ENCODE measurements at places on chromosomes 3 and 15.

- DNase-seq, result no peak
Measured at GRCh38 chr3:195239121-195239520, 31.8 kb downstream of the XXYLT1 start.

- DNase-seq, result no peak
Measured at GRCh38 chr3:62228467-62228866, 144.9 kb downstream of the FEZF2 start.

- DNase-seq, result no peak
Measured at GRCh38 chr3:58707390-58707930, 40.9 kb upstream of the FAM3D start.

GRCh38 chr3:124586126-124587052 is 143.9 kb upstream of the UMPS start:
- no peak for DNase-seq

- peak; percentile 51 for DNase-seq
Measured at GRCh38 chr15:52233405-52233804, 42.2 kb upstream of the GNB5 start.

DNA sequence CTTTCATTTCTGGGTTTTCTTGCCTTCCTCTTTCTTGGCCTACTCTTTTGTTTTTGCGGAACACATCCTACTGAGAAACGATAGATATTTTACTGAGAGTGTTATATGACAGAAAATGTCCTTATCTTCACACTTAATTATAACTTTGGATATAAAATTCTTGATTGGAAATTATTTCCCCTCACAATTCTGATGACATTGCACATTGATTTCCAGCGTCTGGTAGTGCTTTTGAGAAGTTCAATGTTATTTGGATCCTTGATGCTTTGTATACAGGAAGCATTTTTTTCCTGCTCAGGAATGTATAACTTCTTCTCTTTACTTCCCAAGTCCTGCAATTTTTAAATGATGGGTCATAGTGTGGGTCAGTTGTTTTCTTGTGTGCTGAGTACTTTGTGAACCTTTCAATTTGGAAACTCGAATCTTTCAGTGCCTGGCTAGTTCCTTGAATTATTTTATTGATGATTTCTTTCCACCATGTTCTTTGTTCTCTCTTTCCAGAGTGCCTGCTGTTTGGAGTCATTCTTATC is 183.9 kb downstream of the PDCD6IP start:
- peak; percentile 53 for DNase-seq

- DNase-seq, result no peak
Measured at GRCh38 chr15:66757521-66757920, 55.5 kb downstream of the SMAD6 start.

- no peak for DNase-seq
Measured at GRCh38 chr3:192062186-192062585, 601.2 kb downstream of the PYDC2 start.

GRCh38 chr3:197366301-197367044 is 68.1 kb upstream of the DLG1 start:
- DNase-seq, result peak; percentile 72

DNA sequence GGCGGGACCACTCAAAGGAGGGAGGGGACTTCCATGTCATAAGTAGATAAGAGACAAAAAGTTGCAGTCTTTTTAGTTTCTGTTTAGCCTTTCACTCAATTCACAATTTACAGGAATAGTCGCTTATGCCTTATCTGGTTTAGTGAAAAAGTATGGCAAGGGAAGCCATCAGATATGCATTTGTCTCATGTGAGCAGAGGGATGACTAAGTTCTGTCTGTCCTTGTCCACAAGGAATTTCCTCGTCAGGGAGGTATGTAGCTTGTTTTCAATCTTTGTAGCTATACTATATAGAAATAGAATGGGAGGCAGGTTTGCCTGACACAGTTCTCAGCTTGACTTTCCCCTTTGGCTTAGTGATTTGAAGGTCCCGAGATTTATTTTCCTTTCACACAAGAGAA is 882.8 kb downstream of the NAALADL2 start:
- DNase-seq, result peak; percentile 73

DNA sequence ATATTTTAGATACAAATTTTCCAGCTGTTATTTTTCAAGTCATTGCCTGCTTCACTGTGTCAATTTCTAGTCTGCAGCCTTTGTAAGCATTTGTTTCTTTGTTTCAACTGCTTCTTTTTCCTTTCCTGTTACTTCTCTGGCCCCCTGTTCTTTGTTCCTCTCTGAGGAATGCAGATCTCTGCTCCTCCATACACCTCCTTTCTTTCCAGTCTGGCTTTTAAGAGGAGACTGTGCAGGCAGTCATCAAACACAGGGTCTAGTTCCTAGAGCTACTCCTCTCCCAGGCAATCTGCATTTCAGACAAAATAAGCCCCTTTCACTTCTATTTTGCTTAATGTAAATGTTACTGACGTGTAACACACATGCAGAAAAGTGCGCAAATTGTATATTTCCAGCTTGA is 502.9 kb downstream of the PDCD6IP start:
- DNase-seq, result no peak

GRCh38 chr3:120524171-120524923 is 71.8 kb upstream of the NDUFB4 start:
- DNase-seq, result peak; percentile 62

GRCh38 chr15:89089316-89090230 is 1.3 kb downstream of the ABHD2 start:
- no peak for DNase-seq

DNA sequence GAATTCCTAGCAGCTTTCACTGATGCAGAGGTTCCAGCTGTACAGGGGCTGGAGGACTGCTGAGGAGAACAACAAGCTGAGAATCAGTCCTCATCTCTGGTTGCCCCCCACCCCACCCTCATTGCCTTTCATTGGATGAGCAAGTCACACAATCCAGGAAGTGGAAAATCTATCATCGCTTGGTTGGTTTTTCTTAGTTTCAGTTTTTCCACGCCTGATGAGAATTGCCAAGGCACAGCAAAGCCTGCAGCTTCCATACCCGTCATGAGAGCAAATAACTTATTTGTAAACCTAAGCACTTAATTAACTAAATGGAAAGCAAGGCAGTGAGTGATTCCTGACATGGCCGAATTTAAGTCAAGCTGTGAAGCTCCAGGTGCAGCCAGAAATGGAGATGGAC is 21.4 kb upstream of the LIPC start:
- DNase-seq, result peak; percentile 44

DNA sequence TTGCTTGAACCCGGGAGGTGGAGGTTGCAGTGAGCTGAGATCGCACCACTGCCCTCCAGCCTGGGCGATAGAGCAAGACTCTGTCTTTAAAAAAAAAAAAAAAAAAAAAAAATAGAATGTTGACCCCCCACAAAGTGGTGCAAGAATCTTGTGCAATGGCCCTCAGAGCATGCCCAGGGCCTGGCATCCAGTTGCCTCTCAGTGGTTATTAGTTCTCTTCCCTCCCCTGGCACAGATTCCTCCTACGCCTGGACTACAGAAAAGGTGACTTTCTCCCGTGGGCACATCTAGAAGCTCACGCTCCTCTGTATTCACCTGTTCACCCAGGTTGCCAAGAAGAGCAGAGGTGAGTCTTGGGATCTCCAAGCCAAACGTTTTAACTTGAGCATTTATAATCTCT is 36.7 kb downstream of the ACSBG1 start:
- no peak for DNase-seq

GRCh38 chr3:12444582-12445471 is 39.5 kb upstream of the TSEN2 start:
- no peak for DNase-seq

DNA sequence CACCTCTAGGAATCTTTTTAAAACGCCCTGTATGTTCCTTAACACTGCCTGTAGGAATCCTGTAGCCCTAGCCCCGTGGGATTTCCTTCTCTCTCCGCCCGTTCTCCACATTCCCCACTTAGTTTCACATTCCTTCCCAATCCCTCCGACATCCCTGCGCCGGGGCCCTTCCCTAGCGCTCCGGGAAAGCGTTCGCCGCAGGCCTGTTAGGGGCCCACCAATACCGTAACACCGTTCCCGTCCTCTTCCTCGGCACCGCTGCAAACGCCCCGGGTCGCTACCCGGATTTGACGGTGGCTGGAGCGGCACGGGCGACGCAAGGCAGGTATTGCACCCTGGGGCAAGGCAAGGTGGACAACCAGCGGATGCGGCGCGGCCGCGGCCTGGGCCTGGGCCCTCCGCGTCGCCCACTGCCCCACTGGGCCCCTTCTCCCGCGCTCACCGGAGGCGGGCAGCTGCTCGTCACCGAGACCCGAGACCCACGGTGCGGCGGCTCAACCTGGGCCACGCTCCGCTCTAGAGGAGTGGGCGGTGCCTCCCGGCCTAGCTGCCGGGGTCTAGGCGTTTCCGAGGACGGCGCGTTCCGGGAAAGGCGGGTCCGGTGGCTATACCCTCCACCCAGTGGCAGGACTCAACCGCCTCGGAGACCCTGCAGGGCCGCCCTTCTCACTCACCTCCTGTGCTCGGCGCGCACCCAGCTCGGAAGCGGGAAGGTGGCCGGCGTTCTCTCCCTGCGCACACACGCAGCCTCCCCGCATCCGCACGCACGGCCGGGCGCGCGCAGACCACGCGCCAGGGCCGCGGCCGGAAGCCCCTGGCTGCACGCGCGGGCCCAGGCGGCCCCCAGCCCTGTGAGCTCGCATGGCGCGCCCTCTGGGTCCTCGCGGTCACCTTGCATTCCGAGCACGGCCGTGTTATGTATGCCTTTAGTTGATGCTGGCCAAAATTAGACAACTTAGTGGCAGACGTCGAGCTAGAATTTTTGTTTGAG is at the start of gene B3GALNT1:
Gene B3GALNT1, minus strand, starts transcription at position 789 of the 991 bp plus-strand sequence. CDS start 18,595 bp downstream, outside the sequence.
- DNase-seq, result peak; percentile 83

- no peak for DNase-seq
Measured at GRCh38 chr15:68348606-68349005, 71.1 kb downstream of the FEM1B start.

DNA sequence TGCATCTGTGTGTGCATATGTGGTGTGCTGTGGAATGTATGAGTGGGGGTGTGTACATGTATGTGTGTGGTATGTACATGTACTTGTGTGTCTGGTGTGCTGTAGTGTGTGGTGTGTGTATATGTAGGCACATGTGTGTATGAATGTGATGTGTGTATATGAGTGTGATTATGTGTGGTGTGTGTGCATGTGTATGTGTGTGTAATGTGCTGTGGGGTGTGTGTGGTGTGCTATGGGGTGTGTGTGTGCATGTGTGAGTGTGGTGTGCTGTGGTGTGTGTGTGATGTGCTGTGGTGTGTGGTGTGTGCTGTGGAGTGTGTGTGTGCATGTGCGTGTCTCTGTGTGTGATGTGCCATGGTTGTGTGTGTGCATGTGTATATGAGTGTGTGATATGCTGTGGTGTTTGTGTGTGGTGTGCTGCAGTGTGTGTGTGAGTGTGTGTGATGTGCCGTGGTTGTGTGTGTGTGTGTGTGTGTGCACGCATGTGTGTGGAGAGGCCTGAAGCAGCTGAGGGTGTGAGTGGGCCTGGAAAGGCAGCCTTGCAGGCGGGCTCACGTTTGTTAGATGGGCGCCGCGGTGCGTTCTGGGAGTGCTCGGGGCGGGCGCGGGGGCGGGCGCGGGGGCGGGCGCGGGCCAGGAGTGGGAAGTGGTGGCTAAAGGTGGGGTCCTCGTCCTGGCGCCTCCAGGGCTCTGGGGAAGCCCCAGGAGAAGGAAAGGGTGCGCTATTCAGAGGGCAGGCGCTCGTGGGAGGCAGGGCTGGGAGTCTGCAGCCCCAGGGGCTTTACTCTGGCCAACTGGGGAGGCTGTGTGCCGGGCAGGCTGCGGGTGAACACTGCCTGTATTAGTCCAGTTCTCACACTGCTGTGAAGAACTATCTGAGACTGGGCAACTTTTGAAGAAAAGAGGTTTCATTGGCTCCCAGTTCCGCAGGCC is 116.9 kb downstream of the GABRG3 start:
- DNase-seq, result no peak

- DNase-seq, result no peak
Measured at GRCh38 chr3:125591116-125591760, 4.1 kb downstream of the OSBPL11 start.

- no peak for DNase-seq
Measured at GRCh38 chr3:12611117-12611516, 52.8 kb downstream of the RAF1 start.

- peak; percentile 50 for DNase-seq
Measured at GRCh38 chr3:157204431-157204830, 44.5 kb upstream of the CCNL1 start.

GRCh38 chr15:90104551-90104950 is 2.3 kb upstream of the IDH2 start:
- no peak for DNase-seq

DNA sequence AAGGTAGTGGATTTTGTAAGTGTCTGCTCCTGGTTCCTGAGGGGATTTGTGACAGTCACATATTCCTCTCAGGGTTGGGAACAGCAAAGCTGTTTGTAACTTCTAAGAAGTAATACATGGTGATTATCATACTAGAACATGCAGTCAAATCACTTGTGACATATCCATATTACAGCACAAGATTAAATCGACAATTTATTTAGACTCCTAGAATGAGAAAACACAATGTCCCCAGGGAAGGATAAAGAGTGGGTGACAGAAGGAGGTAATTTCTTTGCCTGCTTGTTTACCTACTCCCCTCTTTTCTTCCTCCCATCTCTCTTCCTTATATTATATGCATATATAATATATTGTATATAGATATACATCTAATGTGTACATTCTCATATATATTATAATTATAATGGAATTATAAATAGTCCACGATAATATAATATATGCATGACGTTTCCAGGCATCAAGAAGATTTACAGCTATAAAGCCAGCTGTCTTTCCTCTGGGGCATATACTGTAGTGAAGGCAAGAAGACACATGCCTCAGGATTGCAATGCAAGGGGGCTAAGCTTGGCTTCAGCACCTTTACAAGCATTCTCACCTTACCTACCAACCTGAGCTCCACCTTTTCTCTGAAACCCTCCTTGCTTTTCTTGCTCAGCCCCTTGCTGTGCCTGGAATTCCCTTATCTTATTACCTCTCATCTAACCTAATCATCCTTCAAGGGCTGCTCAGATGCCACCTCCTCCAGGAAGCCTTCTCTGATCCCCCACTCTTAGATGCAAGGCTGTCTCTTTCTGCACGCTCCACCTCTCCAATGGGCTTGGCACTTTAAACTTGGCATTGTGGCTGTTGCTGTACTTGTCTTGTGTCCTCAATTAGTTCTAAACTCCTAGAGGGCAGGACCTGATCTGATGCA is 73.1 kb upstream of the PIAS1 start:
- DNase-seq, result no peak
